ENCODE measurements at places on chromosomes 2 and 18.

- no peak for DNase-seq
These were observed 29.4 kb downstream of the AOX1 start for GRCh38 chr2:200615247-200615646.

- no peak for DNase-seq
These were observed 726 bp upstream of the CCDC88A start for GRCh38 chr2:55420439-55420725.

DNA sequence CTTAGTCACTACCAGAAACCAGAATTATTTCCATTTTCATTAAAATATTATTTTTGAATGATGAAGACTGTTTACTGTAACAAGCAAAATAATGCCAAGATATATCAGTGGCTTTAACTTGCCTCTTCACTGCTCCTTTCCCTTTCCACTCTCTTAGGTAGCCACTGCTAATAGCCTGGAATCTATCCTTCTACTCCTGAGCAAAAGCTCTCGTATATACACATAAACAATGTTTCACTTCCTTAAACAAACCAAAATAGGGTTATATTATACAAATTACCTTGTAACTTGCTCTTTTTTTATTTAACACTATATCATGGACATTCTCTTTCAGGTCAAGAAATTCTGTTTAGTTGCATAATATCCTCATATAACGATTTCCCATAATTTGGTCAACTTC lies 20.8 kb downstream of the IMMT start:
- no peak for DNase-seq

DNA sequence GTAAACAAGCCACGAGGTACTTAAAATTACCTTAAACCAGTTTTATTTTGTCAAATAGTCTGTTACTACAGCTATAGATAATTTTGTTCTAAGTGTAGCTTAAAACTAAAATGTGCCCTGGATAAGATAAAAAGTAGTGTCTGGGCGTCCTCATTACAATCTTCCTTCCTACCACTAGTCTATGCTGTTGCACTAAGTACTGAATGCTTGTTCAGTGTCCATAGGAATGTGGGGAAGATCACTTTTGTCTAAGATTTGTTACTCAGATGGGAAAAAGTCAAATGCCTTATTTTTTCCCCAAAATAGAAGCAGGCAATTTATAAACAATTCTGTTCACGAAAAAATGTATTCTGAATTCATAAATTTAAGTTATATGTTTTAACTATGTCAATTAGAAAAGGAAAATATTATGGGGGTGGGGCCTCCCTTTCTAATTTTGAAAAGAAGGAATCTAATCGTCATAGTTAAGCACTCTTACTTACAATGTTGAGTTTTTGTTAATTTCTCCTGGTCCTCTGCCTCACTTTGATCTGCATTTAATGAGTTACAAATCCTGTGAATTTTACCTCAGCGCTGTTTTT lies 140.4 kb upstream of the VRK2 start:
- DNase-seq: no peak

GRCh38 chr2:121253021-121253673 lies 31.9 kb downstream of the TFCP2L1 start:
- DNase-seq: no peak

GRCh38 chr2:26649322-26649721 lies 8.2 kb upstream of the CIB4 start:
- DNase-seq: no peak
